Endothelial cell of umbilical vein (primary cell): ENCODE measurements at places on chromosomes 2 and 18. TPM values are rescaled to one million over a fixed set of nuclear protein-coding genes. Genes with fewer than 3 reads are reported as not detected.

- no peaks in the 10 kb centered on the region for H3K27me3 ChIP-seq
- peaks cover 16% of the 10 kb centered on the region for H3K4me1 ChIP-seq
- peak; percentile 61 for DNase-seq
- no peaks in the 10 kb centered on the region for H3K36me3 ChIP-seq
These were observed 66.9 kb downstream of the ACVR1 start for GRCh38 chr2:157809212-157809611.

DNA sequence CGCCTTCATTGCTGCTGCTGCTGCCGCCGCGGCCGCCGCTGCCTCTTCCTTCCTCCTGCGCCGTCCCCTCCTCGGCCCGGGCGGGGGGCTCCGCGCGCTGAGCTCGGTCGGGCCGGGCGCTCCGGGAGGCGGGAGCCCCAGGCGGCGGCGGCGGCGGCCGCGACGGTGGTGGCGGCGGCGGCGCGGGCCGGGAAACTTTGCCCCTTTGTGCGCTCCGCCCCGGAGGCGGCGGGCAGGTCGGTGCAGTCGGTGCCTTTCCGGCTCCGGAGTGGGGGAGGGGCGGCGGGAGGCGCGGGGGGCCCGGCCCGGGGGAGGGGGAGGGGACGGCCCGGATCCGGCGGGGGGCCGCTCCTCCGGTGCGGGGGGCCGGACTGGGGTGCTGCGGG, 205 bp downstream of the TET3 start:
- peak overlapping the region; percentile 66 for H3K4me3 ChIP-seq
- H3K4me1 ChIP-seq: peaks cover 41% of the 10 kb centered on the region
- no peaks in the 10 kb centered on the region for H3K27me3 ChIP-seq

- H3K27ac ChIP-seq: no peak overlapping the region
- no peaks in the 10 kb centered on the region for H3K27me3 ChIP-seq
- DNase-seq: no peak
- H3K4me3 ChIP-seq: no peak overlapping the region
These were observed 14.5 kb downstream of the CERS6 start for GRCh38 chr2:168470320-168471162.

DNA sequence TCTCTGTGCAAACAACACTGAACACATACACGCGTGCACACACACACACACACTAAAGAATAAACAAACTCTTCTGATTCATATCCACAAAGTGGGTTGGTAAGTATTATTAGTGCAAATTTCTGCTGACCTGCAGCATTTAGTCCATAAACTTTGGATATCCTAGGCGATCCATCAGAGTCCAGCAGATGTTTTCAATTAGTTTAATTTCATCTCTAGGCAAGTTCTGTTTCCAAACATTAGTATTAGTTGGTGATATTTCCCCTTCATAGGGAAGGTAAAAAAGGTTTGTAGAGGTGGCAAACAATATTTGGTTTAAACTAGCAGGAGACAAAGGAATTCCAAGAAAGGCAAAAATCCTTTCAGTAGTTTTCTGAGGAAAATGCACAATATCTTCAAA, 5.7 kb downstream of the DSEL start:
- no peaks in the 10 kb centered on the region for H3K27me3 ChIP-seq
- no peaks in the 10 kb centered on the region for H3K36me3 ChIP-seq
- H3K4me3 ChIP-seq: no peak overlapping the region
- peaks cover 5% of the 10 kb centered on the region for H3K4me1 ChIP-seq

GRCh38 chr2:63643486-63643885, 54.7 kb downstream of the MDH1 start:
- no peak for DNase-seq
- H3K4me1 ChIP-seq: no peaks in the 10 kb centered on the region
- no peak overlapping the region for H3K4me3 ChIP-seq

DNA sequence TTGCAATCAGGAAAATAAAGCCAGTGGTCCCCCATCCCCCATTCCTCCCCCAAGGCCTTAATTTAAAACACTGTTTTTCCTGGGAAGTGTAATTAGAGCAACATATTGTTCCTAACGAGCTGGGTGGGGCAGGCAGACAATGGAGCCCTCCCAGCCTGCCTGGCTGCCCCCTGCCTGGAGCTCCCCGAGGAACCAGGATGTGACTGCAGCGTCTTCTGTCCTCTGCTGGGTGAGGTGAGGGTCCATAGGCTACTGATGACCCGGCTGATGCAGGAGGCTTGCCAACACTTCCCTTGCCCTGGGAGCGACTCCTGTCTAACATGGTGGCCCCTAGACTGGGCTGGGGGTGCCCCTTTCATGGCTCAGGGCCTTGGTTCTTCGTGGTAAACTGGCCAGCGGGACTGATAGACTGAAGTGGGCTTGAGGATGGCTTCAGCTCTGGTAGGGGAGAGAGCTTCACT, 152.4 kb downstream of the DYSF start:
- no peak overlapping the region for H3K4me3 ChIP-seq
- no peaks in the 10 kb centered on the region for H3K36me3 ChIP-seq
- H3K27ac ChIP-seq: peak overlapping the region; percentile 74
- DNase-seq: no peak
- no peaks in the 10 kb centered on the region for H3K27me3 ChIP-seq

DNA sequence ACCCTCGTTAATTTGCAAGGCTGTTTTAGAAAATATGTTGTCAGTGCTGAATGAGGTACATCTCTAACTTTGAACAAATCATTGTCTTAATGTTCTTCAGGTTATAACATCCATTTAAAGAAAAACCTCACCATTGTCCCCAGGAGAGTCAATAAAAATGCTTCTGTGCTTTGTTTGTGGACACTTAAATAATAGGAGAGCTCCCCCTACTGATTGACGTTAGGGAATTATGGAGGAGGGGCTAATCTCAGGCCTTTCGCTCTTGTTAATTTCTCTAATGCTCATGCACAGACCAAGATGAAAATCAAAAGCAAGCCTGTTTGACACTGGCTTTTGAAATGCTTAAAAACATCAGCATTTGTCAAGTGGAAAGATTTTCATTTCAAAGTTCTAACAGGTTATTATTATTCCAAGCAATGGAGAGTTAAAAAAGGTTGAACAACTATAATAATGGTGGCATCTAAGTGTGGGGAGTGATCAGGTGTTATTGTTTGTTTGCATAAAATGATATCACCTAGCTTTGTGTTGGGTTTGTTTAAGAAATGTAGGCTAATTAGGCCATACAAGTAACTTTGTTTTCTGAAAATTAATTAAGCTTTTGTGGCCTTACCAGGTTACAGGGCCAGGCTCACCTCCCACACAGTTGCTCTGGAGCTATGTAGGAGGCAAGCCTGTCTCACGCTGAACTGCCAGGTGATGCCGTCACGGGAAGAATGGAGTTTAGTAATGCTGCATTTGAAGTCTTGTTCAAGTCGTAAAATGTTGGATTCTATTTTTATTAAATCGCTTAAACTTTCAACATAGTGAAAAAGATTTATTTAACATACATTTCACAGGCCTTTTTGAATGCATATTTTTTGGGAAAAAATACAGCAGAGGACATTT, 51.7 kb upstream of the SMIM21 start:
- H3K27ac ChIP-seq: no peak overlapping the region
- H3K27me3 ChIP-seq: no peaks in the 10 kb centered on the region

GRCh38 chr2:16127958-16128357, 187.6 kb downstream of the MYCN start:
- DNase-seq: no peak
- H3K4me1 ChIP-seq: no peaks in the 10 kb centered on the region

DNA sequence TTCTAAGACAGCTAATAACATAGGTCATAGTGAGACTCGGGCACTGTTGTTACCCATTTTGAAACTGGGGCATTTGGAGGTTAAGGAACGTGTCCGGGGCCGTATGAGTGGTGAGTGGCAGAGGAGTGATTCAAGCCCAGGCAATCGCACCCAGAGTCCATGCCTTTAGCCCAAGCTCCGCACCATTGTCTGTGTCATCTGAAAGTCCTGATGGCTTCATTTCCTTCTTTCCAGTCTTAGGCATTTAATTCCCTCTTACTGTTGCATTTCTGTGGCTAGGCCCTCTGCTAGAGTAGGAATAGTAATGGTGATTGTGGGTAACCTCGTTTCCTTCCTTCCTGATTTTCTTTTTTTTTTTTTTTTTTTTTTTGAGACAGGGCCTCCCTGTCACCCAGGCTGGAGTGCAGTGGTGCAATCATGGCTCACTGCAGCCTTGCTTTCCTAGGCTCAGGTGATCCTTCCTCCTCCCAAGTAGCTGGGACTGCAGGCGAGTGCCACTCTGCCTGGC, 49.8 kb upstream of the ASB1 start:
- H3K4me1 ChIP-seq: peaks cover 43% of the 10 kb centered on the region
- no peaks in the 10 kb centered on the region for H3K27me3 ChIP-seq
- peak overlapping the region; percentile 37 for H3K27ac ChIP-seq
- no peak for DNase-seq
- no peak overlapping the region for H3K4me3 ChIP-seq

GRCh38 chr18:37578886-37579513, 13.4 kb upstream of the CELF4 start:
- no peaks in the 10 kb centered on the region for H3K27me3 ChIP-seq
- no peaks in the 10 kb centered on the region for H3K36me3 ChIP-seq
- DNase-seq: no peak
- no peak overlapping the region for H3K27ac ChIP-seq
- no peaks in the 10 kb centered on the region for H3K4me1 ChIP-seq

DNA sequence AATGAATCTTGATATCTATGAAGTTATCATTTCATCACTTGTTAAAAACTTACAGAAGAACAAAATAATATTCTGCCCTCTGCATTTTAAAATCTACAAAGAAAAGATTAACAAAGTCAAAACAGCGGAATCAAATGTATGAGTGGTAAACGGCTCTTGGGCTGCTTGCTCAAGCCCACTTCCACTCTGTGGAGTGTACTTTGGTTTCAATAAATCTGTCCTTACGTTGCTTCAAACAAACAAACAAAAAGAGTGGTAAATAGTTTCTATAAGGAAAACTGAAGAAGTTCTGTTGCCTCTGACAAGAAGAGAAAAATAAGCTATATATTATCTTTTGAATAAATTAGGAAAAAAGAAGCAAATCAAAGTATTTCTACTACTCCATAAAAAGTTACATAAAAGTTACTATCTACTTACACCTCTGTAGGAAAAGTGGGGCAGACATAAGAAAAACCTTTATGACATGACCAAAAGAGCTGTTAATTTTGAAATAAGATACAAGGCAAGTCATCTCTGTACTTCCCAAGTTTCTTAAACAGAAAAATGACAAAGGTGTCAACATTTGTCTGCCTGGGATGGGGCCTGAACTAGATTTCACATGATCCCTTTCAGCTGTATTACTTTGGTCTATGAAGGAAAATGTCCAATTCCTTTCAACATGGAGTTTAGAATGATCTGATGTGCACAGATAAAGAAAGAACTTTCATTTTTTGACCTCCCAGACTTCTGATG, 56.5 kb downstream of the MGAT4A start:
- no peaks in the 10 kb centered on the region for H3K27me3 ChIP-seq
- no peaks in the 10 kb centered on the region for H3K36me3 ChIP-seq
- no peak overlapping the region for H3K27ac ChIP-seq
- DNase-seq: no peak
- H3K4me3 ChIP-seq: no peak overlapping the region
- peaks cover 5% of the 10 kb centered on the region for H3K4me1 ChIP-seq

DNA sequence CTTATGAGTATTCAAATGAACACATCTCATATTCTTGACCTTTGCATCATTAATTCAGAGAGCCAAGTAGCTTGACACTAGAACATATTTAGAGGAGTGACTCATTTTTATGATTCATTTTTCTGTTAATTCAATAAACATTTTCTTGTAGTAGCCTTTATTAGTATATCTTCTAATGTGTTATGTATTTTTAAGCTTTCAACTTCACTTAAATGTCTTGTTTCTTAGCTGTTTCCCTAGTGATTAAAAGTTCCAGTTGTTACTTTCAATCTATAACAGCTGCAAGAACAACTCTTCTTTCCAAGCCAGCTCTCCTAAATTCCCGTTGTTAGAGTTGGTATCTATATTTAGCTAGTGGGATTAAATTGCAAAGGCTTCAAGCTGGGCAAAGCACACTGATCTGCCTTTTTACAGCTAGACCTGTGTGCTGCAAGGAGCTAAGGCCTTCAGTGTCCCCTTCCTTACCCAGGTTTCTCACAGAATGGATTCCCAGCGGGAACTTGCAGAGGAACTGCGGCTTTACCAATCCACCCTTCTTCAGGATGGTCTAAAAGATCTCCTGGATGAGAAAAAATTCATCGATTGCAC, at the start of gene KLHL41:
KLHL41 (plus strand) TSS at position 405 of the 588 bp plus-strand sequence; CDS start at position 482, 77 bp downstream.
- H3K36me3 ChIP-seq: no peaks in the 10 kb centered on the region
- H3K4me1 ChIP-seq: peaks cover 13% of the 10 kb centered on the region
- H3K4me3 ChIP-seq: no peak within 1 kb of the TSS
- no peaks in the 10 kb centered on the region for H3K27me3 ChIP-seq
- peak; percentile 11 for DNase-seq
- no peak within 1 kb of the TSS for H3K27ac ChIP-seq

GRCh38 chr2:18426174-18426573, 134.3 kb downstream of the RDH14 start:
- no peak for DNase-seq
- no peaks in the 10 kb centered on the region for H3K27me3 ChIP-seq
- no peaks in the 10 kb centered on the region for H3K36me3 ChIP-seq
- no peak overlapping the region for H3K27ac ChIP-seq
- H3K4me3 ChIP-seq: no peak overlapping the region
- H3K4me1 ChIP-seq: no peaks in the 10 kb centered on the region

DNA sequence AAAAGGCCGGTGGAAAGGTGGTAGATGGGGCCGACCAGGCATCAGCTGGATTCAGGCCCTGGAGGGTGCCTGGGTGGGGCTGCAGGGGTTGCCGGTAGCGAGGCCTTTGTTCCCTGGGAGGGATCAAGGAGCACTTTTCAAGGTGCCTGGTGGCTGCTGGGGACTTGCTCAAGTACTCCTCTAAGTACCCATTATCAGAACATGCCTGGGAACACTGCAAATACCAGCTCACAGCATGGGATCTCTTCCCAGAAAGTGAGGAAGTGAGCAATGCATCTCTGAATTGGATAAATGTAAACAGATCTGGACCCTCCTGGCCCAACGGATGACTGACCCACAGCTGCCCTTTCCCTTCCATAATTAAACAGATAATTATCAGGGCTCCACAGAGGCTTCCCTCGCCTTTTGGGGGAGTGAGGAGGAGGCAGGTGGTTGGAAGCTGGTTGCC, 210.5 kb downstream of the SH3RF3 start:
- H3K4me1 ChIP-seq: peaks cover 37% of the 10 kb centered on the region
- H3K36me3 ChIP-seq: no peaks in the 10 kb centered on the region
- peak; percentile 84 for DNase-seq
- no peak overlapping the region for H3K4me3 ChIP-seq
- no peaks in the 10 kb centered on the region for H3K27me3 ChIP-seq

DNA sequence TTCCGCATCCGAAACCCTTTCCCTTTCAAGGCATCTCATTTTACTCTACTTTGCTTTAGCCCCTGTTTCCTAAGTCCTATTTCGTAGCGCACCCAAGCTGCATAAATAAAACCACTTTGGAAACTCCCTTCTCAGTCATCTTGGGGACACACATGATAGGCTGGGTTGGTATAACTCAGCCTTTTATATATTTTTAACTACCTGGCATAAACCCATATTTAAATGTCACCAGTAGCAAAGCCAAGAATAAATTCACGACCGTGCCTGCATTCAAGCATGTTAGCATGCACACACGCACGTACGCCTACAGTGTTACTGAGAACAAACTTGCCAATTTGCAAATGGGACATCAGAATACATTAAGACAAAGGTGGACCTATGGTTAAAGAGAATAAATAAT, 564.7 kb upstream of the PIK3C3 start:
- no peak overlapping the region for H3K27ac ChIP-seq
- no peak overlapping the region for H3K4me3 ChIP-seq
- no peaks in the 10 kb centered on the region for H3K4me1 ChIP-seq
- DNase-seq: no peak

The THOC1 gene
- 8.8 and 12.0 TPM in 2 replicates for polyA plus RNA-seq

The SEMA4F gene
- polyA plus RNA-seq: 4.9 and 5.3 TPM in 2 replicates

The STEAP3 gene
- polyA plus RNA-seq: 8.6 and 10.6 TPM in 2 replicates

The RNU2-63P gene
- polyA plus RNA-seq: 60.5 TPM in 1 of 2 replicates, not detected in the other

The FAHD2B gene
- 7.8 and 9.5 TPM in 2 replicates for polyA plus RNA-seq

The HOXD9 gene
- polyA plus RNA-seq: 1.9 and 2.3 TPM in 2 replicates

The DSEL gene
- polyA plus RNA-seq: 2.0 TPM in 2 replicates
